Muscle of back (tissue), 13 donors: ENCODE measurements at places on chromosomes 13 and 19.

GRCh38 chr13:76832258-76832988 lies 53.8 kb downstream of the KCTD12 start:
- DNase-seq: no peak

GRCh38 chr13:27927444-27928352 lies 7.9 kb downstream of the PDX1 start:
- DNase-seq: no peak

DNA sequence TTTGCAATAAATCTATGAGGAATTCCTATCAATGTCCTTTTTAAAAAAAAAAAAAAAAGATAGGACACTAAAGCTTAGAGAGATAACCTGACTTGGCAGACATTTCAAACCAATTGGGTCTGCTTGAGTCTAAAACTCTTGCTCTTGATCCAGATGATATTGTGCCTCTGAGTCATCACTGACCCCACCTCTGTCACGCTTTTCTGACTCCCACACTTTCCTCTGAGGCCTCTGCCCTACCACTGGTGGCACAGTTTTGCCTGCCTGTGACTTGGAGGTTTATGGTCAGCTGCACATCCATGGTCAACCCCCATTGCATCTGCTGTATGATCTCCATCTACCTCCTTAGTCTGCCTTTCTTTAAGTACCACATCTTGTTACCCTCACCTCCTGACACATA lies 328.7 kb downstream of the SPRY2 start:
- DNase-seq: no peak

- DNase-seq: no peak
Observed at GRCh38 chr19:52687684-52688083, 47.2 kb downstream of the ZNF611 start.

DNA sequence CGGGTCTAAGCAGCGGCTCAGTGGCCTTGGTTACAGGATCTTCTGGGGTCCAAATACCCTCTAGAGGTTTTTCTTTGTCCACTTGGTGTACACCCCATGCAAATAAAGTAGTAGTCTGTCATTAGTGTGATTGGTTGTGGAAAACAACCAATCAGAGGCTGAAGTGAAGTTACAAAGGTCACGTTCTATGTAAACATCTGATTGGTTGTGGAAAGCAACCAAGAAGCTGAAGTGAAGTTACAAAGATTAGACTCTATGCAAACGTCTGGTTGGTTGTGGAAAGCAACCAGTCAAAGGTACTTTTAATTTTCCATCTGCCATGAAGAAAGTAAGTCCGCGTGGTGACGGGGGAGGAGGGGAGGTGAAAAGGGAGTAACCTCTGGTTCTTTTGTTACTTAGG lies 790.9 kb downstream of the UQCRFS1 start:
- no peak for DNase-seq

DNA sequence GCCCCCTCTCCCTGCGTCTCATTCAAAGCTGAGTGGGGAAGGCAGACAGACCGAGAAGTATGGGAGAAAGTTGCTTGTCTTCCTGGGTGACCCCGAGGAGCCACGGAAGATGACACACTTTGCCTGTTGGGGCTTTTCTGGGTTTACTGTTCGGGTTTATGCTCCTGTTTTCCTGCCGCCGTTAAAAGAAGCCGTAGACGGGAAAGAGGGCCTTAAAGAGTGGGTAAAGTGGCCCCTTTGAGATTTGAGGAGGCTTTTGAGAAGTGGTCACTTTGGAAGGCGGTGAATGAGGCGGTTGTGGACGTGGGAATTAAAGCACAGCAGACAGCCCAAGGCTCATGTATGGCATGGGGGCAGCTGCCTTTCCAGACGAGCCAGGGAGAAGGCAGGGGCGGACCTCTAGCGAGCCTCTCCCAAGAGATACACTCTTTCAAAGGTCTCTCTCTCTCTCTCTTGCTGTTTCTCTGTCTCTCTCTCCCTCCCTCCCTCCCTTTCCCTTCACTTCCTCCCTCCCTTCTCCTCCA lies 493 bp upstream of the LHFPL6 start:
- no peak for DNase-seq

DNA sequence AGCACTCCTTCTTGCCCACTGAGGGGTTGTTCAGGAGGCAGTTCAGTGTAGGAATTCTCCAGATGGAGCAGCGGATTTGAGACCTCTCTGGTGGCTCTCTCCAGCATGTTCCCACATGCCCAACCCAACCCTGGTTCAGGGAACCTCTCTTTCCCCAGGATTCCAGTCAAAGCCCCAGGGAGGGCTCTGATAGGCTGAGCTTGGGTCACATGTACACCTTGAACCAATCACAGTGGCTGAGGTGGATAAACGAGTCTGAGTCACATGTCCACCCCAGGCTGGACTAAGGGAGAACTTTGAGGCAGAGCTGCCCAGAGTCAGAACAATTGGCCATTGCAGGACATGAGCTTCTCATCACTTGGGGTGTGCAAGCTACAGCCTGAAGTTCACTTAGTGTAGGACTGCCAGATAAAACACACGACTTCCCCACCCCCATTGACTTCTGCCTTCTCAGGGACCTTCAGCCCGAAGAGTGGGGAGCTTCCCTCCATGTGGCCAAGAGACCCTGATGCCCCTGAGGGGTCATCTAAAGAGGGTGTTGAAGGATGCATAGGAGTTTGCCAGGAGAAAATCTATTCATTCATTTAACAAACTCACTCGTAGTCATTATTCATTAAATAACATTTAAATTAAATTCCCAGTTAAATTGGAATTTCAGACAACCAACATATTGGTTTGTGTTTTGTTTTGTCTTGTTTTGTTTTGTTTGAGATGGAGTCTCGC lies 4.0 kb upstream of the MAST3 start:
- DNase-seq: no peak

DNA sequence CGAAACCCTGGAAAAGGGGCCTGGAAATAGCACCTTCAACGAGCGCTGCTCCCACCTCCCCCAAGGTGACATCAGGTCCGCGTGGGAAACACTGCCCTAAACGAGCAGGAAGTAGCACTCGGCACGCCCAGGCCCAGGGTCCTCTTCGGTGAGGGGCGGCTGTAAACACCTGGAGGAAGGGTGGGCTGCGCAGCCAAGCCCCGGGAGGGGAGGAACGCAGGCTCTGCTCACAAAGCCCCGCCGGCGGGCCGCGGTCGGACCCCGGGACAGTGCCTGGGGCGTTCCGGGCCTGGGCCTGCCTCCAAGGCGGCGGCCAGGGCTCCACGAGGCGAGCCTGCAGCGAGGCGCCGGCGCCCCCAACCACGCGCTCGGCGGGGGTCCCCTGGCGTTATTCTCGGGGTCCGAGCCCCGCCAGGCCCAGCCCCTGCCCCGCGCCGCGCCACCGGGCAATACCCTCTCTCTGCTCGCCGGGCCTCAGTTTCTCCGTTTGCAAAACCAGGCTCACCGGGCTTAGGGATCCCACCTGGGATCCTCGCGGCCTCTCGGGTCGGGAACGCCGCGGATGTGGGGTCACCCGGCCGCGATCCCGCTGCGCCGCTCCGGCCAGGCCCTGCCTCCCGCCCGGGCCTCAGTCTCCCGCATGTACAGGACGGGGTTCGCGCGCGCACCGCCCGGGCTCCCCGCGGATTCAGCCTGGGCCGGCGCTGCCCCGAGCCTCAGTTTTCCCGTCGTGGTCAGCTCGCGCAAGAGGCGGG lies 630 bp downstream of the RNF126 start:
- no peak for DNase-seq

GRCh38 chr19:7844951-7845350 lies 14.9 kb downstream of the EVI5L start:
- no peak for DNase-seq

- DNase-seq: no peak
Observed at GRCh38 chr13:113657851-113658741, at the start of gene ATP4B. ATP4B (minus strand) TSS chr13:113658198; CDS start chr13:113658144, 54 bp downstream.

GRCh38 chr19:17420475-17420924 lies 653 bp downstream of the MVB12A start:
- DNase-seq: peak; percentile 65

GRCh38 chr19:39008137-39008536 lies 24.2 kb downstream of the FBXO27 start:
- DNase-seq: no peak

- DNase-seq: no peak
Observed at GRCh38 chr13:90438576-90438975, 908.9 kb upstream of the MIR17HG start.

GRCh38 chr19:15588265-15588664 lies 26.8 kb upstream of the CYP4F8 start:
- no peak for DNase-seq

- DNase-seq: no peak
Observed at GRCh38 chr19:46511237-46511636, 15.6 kb upstream of the PNMA8B start.

DNA sequence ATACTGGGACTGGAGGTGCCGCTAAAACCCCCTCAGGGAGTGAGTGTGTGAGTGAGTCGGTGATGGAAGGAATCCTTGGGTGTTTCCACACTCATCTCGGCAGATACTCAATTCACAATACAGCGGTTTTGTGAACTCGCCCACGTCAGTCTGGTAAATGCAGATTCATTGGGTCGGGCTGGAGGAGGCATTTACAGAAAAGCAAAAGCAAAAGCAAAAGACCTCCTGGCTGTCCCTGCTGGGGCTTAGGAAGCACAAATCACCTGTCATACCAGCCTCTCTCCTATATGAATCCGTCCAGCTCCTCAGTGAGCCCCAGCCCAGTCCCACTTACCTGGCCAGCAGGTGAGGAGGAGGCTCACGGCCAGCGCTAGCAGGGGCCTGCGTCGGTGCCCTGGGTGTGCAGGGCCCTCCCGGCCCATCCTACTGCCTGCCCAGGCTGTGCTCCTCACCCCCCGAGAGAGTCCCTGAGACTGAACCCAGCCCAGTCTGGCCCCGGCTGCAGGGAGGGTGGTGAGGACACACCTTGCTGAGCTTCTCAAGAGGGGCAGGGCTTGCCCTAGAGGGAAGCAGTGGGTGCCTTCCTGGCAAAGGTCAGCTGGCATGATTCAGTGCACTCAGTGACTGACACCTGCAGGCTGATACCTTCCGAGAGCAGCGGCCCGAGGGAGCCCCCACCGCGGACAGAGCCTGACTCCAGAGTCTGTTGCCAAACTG lies at the start of gene MUC16:
TSS of gene MUC16 (minus strand) at position 475 of the 717 bp plus-strand sequence.
- DNase-seq: no peak

DNA sequence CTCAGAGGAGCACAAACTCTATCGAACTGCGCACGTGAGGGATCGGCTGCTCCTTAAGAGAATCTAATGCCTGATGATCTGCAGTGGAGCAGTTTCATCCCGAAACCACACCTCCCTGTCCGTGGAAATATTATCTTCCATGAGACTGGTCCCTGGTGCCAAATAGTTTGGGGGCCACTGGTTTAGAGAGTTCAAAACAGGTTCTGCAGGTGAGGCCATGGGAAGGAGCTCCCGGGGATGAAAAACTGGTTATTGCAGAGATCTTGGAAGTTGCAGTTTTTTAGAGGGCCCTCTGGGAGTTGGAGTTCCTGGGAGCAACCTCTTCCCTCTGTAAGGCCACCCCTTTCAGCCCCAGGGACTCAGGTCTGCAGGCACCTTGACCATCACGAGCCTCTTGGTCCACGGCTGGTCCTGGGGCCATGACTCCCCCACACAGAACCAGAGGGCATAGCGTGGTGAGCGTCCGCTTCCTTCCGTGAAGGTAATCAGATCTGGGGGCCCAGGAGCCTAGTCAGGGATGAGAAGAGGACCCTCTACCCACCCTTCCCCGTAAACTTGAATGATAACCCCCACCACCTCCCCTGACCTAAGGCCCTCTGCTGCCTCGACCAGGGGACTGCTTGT lies 5.2 kb downstream of the IRF3 start:
- no peak for DNase-seq

- no peak for DNase-seq
Observed at GRCh38 chr13:42174344-42175162, 97.4 kb upstream of the AKAP11 start.

GRCh38 chr13:59531571-59532091 lies 632.1 kb downstream of the DIAPH3 start:
- peak; percentile 60 for DNase-seq

DNA sequence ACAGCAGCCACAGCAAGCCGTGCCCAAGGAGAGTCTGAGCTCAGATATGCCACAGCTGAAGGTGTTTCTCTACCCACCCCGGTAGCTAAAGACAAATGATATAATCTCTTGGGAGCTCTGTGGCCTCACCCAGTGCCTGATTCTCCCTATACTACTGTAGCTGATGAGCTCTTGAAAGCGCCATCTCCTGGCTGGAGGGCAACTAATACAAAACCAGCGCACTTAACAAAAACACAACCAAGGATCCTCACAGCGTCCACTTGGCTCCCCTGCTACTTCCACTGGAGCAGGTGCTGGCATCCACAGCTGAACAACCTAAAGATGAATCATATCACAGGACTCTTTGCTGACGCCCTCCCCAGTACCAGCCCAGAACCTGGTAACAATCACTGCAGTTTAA lies 1212.0 kb downstream of the PCDH17 start:
- DNase-seq: no peak

- no peak for DNase-seq
Observed at GRCh38 chr19:33349319-33350289, 23.9 kb upstream of the CEBPG start.

DNA sequence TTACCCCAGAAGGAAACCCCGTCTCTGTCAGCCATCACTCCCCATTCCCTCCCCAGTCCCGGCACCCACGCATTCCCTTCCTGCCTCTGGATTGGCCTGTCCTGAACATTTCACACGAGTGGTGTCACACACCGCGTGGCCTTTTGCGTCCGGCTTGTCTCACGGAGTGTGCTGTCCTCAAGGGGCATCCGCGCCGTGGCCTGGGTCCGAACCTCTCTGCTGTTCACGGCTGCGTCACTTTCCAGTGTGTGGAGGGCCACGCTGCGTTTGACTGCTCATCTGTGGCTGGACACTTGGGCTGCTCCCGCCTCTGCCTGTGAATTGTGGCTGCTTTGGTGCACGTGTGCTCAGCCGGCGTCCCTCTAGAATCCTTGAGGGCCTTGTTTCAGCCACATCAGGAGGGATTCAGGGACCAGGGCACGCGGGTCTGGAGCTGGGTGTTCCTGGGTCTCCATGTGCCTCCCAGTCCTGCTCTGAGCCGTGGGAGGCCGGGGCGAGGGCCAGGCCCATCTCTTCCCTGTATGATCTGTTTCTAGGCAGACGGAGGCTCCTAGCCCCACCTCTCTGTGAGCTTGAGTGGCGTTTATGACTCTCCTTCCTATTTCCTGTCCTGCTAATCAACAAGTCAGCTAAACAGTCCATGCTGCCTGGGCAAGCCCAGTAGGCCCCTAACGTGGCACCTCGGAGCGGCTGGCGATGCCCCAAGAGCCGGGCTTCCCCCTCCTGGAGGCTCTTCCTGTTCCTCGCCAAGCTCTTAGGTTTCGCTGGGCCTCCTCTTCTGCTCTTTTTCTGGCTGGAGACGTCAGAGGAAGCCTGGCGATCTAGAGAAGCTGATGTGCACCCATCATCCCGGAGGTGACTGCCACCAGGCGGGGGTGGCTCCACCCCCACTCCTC lies 8.1 kb downstream of the STK11 start:
- DNase-seq: peak; percentile 75

GRCh38 chr13:65789815-65790214 lies 1440.3 kb downstream of the PCDH9 start:
- no peak for DNase-seq
